HEK293T (cell line): ENCODE measurements at places on chromosomes 11 and 22.

DNA sequence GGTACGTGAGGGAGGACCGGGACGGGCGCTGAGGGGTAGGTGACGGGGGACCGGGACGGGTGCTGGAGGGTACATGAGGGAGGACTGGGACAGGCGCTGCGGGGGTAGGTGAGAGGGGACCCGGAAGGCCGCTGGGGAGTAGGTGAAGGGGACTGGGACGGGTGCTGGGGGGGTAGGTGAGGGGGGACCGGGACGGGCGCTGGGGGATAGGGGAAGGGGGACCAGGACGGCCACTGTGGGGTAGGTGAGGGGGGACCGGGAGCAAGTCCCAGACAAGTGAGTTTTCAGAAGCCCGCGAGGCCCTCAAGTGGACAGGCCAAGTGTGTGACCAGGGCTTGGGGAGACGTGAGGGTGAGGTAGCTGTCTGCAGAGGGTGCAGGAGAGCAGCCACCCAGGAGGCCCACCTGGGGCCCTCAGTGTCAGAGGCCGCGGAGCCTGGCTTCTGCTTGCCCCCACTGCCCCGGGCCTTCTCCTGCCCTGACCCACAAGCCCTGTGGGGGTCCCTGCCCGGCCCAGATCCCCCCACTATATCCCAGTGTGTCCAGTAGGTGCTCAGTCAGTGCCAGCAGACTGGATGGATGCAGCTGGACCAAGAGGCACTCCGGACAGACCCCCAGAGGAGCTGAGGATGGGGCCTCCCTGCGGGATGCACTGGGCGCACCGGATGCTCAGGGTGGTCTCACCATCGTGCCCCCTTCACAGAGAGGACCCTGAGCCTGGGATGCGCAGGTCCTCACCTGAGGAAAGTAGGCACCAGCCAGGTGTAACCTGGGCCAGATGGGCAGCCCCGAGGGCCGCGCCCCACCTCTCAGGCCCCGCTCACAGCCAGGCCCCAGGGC lies 44.2 kb upstream of the TH start:
- no peak for DNase-seq

GRCh38 chr11:94469416-94469815 lies 24.2 kb downstream of the MRE11 start:
- DNase-seq: no peak

GRCh38 chr22:46233231-46233630 lies 16.9 kb downstream of the CDPF1 start:
- no peak for DNase-seq

DNA sequence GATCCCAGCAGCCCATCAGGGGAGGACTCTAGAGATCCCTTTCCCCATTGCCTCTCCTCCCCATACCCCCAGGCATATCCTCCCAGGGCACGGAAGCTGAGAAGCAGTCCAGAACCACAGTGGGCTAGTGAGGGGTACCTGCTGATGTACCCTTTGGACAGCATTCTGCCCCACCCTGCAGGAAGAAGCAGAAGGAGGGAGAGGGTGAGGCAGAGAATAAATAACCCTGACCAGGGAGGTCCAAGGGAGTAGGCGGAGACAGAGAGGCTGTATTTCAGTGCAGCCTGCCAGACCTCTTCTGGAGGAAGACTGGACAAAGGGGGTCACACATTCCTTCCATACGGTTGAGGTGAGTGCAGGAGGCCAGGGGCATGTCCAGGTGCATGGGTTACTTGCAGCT lies at the start of gene OR51E1:
Gene OR51E1 (plus strand): TSS at position 301 of the 400 bp plus-strand sequence. CDS start 8,545 bp downstream, outside the sequence.
- DNase-seq: no peak

DNA sequence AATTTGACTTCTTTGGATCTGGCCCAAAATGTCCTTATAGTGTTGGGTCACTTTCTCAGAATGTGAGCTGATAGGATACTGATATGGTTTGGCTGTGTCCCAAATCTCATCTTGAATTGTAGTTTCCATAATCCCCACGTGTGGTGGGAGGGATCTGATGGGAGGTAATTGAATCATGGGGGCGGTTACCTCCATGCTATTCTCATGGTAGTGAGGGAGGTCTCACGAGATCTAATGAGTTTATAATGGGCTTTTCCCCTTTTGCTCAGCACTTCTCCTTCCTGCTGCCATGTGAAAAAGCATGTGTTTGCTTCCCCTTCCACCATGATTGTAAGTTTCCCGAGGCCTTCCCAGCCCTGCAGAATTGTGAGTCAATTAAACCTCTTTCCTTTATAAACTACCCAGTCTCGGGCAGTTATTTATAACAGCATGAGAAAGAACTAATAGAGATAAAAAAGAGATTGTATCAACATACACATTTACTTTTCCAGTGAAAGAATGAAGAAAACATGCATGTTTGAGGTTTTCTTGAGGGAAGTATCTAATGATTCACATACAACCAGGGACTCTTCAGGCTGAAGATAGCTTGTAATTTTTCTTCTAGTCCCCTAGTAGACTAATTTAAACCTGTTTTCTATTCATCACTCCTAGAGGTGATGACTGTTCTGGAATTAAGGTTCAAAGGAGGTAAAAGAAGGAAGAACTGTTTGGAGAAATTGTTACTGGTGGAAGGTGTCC lies 17.3 kb upstream of the CSTF3 start:
- DNase-seq: no peak

- no peak for DNase-seq
Observed at GRCh38 chr11:2779499-2779980, 79.7 kb upstream of the KCNQ1OT1 start.

- no peak for DNase-seq
Observed at GRCh38 chr22:22059291-22060002, 76.9 kb upstream of the TOP3B start.

DNA sequence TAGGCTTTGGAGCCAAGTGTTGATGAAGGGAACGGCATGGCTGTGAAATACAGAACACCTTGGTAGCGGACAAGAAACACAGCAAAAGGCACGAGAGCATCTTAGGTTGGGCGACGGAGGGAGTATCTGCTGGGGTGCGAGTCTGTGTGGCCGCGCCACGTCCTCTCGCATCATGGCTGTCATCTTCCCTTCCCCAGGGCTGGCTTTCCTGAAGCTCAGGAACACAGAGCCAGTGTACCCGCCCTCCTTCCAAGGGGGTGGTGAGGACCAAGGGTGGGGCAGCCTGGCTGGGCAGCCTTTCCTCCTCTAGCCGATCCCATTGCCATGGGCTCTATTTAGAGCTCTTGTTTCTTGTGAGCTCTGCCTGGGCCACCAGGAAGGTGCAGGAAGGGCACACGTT lies 154.4 kb downstream of the FEZ1 start:
- no peak for DNase-seq

- peak; percentile 9 for DNase-seq
Observed at GRCh38 chr11:26283852-26284408, 48.0 kb upstream of the ANO3 start.

DNA sequence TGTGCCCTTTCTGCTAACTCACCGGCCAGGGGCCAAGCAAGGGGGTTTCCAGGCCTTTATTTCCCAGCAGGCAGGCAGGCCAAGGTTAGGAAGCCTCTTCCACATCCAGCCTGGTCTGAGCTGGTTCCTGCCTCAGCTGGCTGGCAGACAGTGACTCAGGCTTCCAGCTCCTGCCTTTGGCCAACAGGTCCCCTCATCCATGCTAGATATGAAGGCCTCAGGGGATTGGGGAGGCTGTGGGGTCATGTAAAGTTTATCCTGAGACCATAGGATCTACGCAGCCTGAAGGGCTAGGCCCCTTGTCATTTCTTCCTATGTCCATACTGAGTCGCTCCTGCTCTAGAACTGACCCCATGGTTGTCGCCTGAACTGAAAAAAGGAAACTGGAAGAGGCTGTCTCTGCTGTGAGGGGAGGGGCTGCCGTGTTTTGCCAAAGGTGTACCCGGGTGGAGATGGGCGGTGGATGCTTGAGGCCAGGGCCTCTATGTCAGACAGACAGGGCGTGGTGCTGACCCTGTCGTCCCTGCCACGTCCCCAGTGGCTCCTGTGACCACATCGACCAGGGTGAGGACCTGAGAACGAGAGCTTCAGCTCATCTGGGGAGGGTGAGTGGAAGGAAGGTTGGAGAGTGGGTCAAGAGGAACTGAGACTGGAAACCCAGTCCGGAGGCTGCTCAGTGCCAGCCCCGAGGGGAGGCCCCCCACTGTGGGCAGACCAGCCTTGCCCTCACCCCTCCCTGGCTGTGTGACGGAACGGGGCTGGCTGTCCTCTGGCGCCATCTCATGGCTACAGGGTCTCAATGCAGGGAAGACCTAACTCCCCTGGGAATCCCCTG lies 17.0 kb downstream of the P2RY6 start:
- peak; percentile 88 for DNase-seq
